ENCODE measurements at places on chromosomes 6 and 20.
A peak's percentile ranks its signal among the peaks of the same experiment; 100 is the strongest.

DNA sequence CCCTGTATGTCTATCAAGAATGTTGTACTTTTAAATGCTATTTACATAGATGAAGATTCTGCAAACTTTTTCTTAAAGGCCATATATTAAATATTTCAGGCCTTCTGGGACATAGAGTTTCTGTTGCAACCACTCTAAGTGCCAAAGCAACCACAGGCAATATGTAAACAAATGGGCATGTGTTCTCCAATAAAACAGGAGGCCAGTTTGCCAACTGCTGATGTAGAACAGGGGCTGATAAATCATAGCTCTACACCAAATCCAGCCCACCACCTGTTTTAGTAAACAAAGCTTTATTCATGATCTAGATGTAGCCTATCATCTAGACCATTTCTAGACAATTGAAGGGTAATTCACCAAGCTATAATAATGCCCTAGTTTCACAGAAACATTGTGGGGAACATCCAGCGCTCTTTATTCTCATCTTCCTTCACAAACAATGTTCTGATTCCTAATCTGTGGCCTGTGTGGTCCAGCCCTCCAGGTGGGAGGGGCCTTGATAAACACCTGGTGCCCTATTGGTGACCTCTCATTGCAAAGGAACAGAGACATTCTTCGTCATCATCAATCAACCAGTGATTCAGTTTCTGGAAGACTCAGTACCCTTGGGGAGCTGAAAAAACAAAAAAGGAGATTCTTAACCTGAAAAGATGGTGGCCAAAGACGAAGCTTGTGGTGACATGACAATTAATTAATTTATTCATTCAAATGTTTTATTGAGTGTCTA lies 80.2 kb downstream of the PREP start:
- no peak for DNase-seq

GRCh38 chr6:164911151-164911550 lies 398.3 kb downstream of the C6orf118 start:
- no peak for DNase-seq

DNA sequence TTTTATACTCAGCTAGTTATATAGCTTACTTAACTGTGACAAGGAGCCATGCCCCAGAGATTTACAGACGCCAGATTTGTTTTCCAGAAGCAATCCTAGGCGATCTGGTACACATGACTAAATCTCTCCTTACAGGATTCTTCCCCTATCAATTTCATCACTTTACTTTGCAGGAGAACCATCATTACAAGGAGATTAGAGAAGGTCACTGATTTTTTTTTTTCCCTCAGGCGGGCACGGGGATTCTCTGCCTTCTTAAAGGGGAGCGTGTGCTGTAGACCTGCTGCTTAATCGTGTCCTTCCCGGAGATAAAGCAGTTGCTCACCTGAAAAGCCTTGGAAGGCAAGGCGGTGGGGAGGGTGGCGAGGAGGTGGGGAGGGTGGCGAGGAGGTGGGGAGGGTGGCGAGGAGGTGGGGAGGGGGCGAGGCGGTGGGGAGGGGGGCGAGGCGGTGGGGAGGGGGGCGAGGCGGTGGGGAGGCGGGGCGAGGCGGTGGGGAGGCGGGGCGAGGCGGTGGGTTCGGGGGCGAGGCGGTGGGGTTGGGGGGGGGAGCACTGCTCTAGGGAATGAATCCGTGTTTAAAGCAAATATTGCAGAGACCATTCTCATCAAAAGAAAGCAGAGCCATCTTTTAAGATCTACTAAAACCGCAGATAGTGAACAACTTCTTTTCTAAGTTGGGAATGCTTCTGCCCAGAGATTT lies 14.3 kb upstream of the MRAP2 start:
- DNase-seq: no peak

DNA sequence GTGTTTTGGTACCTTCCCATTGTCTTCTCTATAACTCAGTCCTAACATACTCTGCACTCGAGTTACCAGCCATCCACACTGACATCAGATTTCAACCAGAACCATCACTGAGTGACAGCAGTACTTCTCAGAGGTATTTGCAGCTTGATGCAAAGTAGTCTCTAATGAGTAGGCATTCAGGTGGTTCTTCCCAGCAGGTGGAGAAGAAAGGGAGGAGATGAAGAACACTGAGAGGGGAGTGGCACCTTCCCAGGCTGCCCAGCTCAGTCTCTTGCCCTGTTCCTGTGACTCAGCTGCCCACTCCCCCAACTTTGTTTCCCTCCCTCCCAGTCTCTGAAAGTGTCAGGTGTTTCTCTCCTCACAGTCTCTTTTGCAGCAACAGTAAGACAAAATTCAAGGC lies 38.7 kb upstream of the SMIM28 start:
- DNase-seq: no peak

- no peak for DNase-seq
These were observed 931.1 kb downstream of the C6orf118 start for GRCh38 chr6:164378330-164378729.

DNA sequence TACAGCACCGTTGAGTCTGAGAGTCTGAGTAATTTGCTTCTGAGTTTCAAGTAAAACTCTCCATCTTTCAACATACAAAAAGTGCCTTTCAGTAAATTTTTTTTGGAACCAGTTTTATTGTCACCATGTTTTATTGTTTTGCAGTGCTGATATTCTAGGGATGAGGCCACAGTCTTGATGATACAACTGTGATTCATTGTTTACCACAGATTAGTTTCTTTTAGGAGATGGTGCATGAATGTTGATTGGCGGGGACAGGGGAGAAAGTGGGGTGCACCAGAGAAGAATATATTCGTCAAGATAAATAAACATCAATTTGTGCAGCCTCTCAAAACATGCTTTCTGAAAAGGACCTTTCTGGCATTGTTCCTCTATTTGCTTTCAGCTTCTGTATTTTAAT lies 109.0 kb downstream of the MCHR2 start:
- no peak for DNase-seq

DNA sequence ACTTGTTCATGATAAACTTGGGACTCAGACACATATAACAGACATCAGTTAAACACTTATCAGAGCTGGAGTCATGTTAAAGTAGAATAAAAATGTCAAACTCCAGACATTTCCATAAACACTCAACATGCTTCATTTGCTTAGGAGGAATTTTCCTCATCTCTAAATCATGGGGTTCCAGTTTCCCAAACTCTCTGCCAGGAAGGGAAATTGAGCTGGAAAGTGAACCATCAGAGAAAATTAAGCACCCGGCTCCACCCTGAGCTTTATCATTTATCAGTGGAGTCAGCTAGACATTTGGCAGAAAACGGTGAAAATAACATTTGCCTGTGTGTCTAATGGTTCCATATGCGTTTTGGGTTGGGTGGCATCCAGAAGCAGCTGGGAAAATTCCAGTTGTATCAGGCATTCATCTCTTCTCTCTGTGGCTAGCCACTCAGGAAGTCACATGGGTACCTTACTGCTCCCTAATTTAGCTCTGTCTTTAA lies 25.3 kb upstream of the ZNFX1 start:
- DNase-seq: peak; percentile 51

DNA sequence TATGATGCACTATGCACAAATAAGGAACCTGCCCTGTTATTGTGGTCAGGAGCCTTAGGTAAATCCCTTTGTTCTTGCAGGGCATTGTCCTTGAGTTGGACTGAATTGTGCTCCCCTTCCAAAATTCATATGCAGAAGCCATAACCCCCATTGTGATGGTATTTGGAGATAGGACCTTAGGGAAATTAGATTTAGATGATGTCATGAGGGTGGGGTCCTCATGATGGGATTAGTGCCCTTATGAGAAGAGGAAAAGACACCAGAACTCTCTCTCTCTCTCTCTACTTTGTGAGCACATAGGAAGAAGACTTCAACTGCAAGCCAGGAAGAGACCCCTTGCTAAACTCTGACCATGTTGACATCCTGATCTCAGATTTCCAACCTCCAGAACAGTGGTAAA lies 268.0 kb downstream of the LRFN2 start:
- DNase-seq: no peak

DNA sequence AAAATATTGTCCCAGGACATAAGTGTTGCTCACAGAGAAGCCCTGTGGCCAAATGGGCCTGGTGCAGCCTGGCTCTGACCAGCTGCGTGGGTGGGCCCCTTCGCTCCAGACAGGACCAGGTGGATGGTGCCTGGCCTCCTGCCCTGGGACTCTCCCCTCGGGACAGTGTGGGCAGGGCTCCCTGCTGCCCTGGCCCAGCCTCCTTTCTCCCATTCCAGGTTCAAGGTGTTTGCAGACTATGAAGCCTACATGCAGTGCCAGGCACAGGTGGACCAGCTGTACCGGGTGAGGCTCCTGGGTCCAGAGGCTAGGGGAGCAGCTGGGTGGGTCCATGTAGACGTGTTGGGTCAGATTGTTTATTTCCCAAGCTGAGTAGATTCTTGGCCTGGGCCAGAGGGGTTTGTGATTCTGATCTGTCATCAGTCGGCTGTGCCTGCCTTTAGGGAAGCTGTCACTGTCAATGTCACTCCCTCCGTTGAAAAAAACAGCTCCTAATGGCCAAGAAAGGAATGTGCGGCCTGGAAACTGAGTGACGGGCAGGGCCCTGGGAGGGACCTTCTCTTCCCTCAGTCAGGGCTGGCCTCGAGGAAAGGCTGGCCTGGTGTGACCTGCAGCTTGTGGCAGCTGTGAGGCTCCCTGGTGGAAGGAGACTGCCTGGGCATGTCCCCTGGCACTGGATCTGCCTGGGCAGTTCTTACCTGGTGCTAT lies 47.7 kb downstream of the PYGB start:
- DNase-seq: no peak

- DNase-seq: no peak
These were observed 23.0 kb downstream of the IL17F start for GRCh38 chr6:52221302-52221701.

- no peak for DNase-seq
These were observed 116.3 kb upstream of the QKI start for GRCh38 chr6:163298079-163298830.

DNA sequence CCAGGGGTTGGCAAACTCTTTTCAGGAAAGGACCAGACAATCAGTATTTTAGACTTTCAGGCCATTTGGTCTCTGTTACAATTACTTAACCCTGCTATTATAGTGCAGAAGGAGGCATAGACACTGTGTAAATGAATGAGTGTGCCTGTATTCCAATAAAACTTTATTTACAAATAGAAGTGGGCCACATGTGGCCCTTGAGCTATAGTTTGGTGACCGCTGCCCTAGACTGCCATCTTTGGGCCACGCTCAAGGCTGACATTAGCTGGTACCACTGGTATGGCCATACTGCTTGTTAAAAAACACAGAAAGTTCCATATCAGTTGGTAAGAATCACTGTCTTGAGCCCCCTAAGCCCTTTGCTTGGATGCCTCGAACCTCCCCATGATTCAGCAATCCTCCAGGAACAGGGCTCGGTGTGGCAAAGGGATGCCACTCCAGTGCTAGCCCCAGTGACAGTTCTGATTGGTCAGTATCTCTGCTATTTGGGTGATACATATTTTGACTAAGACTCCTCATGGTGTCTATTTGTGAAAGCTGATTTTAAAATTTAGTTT lies 23.3 kb upstream of the SNRNP48 start:
- no peak for DNase-seq

DNA sequence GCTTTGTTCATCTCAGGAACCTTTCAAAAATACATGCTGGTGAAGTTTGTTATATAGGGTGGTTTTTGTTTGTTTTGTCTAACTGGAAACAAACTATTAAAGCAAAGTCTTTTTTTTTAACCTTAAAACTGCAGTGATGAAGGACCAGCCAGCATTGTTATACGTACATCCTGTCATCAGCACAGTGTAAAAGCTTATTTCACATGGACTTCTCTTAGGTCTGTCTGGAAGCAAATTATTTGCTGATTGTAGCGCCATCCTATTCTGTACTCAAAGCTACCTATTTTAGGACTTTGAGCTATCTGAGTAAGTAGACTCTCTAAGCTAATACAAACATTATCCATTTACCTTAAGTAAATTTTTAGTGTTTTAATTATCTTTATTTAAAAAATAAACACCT lies 61.7 kb downstream of the SNX9 start:
- DNase-seq: no peak

- DNase-seq: no peak
These were observed 41.2 kb downstream of the HIVEP2 start for GRCh38 chr6:142903812-142904211.

DNA sequence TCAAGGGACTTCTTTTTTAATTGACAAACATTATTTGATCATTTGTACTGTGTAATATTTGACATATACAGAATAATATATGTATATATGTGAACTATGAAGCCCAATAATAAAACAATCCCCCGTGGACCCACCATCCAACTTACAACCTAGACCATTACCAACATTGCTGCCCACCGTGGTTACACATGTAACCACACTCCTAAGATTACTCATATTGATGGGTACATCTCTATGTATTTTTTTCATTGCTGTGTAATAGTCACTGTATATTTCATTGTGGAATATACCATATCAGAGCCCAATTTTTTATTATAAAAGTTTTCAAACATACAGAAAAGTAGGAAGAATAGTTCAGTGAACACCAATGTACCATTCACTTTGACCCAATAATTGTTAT lies 94.3 kb downstream of the RTN4IP1 start:
- DNase-seq: no peak

- DNase-seq: no peak
These were observed 73.1 kb downstream of the OR2B2 start for GRCh38 chr6:27838945-27839625.

- no peak for DNase-seq
These were observed 9.2 kb downstream of the CDH22 start for GRCh38 chr20:46299078-46299477.

DNA sequence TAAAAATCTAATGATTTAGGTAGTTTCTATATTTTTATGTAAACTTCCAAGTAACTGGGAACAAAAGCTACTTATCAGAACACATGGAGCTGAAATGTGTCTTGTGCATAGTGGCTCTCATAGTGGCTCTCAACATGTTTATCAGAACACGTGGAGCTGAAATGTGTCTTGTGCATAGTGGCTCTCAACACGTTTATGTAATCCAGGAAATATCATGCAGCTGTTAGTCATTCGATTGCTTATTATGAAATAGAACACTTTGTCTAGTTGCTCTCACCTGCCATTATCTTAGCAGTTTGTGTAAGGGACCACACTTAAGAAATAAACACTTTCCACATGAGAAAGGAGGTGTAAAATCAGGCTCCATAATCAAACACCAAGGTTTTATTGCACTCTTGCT lies 119.2 kb upstream of the ASCC3 start:
- DNase-seq: no peak
